ENCODE measurements at places on chromosomes 7 and 10.
A peak's percentile ranks its signal among the peaks of the same experiment; 100 is the strongest.

DNA sequence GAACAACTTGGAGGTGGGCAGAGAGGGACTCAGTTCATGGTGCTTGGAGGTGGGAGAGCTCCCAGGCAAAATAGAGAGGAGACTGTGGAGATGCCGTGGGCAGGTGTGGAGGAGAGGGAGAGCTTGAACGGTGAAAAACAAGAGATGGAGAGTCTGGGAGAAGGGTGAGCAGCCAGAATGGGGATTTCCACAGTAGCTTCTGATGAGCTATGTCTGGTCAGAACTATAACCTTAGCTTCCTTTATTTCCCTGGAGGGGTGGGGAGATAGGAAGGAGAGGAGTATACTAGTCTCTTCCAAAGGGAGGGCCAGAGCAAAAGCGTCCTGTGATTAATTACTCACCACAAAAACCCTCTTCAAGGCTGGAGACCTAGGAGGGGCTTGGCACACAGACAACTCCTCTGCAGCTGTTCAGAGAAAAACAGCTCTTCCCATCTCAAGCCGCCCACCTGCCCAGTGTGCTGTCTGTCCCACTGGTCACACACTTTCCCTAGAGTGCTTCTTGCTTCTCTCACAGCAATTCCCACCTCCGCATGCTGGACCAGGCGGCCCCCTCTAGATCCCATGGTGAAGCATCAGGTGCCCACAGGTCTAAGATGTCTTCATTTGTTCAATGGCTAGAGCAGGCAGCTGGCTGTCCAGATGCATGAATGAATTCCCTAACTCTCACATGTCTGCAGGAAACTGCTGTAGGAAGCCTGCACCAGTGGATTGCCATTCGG lies 41.9 kb downstream of the TAS2R41 start:
- DNase-seq, result peak; percentile 77

DNA sequence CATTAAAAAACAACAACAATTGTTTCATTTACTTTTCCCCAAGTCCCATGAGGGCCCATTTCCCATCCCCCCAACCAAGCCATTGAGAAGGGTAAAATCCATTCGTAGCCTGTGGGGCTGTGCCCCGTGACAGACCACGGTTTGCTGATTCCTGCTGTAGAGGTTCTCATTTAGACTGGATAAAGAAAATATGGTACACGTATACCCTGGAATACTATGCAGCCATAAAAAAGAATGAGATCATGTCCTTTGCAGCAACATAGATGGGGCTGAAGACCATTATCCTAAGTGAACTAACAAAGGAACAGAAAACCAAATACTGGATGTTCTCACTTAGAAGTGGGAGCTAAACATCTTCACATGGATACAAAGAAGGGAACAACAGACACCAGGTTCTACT lies 44.9 kb downstream of the ZNF783 start:
- DNase-seq, result no peak

GRCh38 chr7:113504142-113504541 lies 385.8 kb upstream of the SMIM30 start:
- no peak for DNase-seq

- DNase-seq, result no peak
These were observed 67.5 kb downstream of the DNAJB9 start for GRCh38 chr7:108637049-108637621.

DNA sequence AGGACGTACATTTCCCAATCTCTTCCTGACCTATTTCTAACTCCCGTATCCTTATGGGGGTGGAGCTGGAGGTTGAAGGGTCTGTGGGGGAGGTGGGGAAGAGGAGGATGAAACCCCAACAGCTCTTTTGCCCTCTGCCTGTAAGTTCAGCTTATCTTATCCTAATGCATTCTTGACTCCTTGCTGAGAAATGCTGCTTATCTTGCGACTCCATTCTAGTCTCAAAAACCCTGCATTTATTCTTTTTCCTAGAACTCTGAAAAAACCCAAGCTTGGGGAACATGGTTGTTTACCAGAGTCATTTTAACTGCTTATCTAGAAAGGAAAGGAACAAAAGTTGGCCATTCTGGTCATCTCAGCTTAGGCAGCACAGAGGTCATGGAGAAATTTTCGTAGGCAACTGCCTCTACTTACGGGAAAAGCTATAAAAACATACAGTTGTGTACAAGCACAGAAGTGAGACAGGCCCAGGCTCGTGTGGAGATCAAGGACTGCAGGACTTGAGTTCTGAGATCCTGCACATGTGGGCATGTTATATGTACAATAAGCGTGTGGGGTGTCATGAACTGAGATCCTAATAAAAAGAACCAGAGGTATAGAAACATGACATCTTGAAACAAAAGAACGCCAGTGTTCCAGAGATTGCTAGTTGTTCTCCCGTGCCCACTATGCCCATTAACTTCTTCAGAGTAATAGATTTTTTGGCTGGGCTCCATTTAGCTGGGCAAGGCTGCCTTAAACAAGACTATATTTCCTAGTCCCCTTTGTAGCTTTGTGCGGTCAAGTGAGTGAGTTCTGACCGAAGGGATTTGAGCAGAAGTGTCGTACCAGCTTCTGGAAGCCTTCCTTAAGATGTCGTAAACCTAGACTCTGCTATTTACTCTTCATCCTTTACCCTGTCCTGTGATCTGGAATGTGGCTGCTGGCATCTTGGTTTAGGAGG lies 9.6 kb downstream of the INMT start:
- DNase-seq, result no peak

DNA sequence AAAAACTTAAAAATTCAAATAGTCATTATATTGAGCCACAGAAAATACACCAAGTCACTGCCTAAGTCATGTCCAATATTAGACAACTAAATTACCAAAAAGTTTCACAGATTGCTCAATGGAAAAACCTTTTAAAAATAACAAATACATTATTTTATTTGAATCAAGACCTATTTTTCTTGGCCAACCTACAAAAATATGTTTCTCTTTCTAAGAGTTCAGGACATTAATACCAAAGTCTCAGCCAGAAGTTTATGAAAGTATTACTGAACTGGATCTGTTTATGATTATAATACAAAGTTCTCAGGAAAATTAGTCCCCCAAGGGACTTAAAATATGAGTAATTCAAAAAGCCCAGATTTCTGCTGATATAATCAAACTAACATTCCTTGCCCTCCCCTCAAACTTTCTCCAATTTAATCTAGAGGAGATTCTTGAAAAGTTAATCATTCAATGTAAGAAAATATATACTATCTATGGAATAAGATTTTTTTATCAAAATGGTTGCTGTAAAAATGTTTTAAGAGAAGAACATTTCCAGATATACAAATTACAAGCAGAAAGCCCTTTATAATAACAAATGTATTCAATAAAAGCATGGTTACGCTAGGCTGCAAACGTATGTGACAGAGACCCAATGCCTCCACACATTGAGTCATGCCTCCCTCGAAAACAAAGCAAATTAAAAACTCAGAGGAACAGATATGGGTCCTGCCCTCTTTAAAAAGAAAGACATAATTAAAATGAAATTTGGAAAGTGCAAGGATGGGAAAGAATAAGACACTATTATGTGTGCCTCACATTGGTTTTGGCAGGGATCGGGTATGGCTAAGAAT lies 381.6 kb downstream of the PARD3 start:
- no peak for DNase-seq

- no peak for DNase-seq
These were observed 86.7 kb downstream of the PARD3 start for GRCh38 chr10:34728361-34728760.

DNA sequence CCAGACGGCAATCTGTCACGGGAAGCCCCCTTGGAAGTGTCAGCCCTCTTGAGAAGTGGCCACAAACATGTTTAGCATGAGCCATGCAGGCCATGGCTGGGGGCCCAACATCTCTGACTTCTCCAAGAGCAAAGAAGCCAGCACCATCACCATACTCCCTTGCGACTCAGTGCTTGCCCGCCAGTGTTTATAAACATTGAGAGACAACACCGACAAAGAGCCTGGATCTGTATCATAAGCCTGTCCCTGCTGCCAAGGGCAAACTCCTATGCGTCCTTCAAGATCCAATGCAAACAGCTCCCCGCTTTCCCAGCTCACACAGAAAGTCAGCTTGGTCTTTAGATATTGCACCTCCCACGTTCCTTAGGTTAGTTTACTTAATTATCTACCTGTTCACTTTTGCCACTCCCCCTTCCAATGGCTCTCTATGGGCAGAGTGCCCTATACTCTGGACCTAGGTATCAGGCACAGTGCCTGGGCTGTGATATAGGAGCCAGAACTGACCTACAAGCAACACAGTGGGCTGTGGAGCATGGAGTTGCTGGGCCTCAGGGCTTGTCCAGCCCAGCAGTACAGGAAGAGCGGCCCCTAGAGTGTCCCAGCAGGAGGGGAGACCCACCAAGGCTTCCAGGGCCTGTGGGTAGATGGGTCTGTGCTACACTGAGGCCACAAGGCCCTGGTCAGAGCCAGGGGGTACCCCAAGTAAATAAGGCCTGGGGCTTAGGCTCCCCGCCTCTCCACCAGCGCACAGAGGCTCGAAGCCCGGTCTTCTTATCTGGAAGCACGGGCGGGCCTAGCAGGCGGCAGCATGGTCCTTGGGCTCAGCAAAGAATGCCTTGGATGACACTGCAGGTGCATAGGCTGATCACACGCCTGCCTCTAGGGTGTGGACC lies 37.7 kb downstream of the CAMK2B start:
- DNase-seq, result no peak

- no peak for DNase-seq
These were observed 195.0 kb downstream of the RELN start for GRCh38 chr7:103794424-103794823.

GRCh38 chr10:104081998-104082397 lies 3.7 kb downstream of the COL17A1 start:
- DNase-seq, result no peak
